ENCODE measurements at places on chromosomes 3 and 15.

- DNase-seq = no peak
Observed at GRCh38 chr3:170564664-170565063, 21.2 kb downstream of the SLC7A14 start.

DNA sequence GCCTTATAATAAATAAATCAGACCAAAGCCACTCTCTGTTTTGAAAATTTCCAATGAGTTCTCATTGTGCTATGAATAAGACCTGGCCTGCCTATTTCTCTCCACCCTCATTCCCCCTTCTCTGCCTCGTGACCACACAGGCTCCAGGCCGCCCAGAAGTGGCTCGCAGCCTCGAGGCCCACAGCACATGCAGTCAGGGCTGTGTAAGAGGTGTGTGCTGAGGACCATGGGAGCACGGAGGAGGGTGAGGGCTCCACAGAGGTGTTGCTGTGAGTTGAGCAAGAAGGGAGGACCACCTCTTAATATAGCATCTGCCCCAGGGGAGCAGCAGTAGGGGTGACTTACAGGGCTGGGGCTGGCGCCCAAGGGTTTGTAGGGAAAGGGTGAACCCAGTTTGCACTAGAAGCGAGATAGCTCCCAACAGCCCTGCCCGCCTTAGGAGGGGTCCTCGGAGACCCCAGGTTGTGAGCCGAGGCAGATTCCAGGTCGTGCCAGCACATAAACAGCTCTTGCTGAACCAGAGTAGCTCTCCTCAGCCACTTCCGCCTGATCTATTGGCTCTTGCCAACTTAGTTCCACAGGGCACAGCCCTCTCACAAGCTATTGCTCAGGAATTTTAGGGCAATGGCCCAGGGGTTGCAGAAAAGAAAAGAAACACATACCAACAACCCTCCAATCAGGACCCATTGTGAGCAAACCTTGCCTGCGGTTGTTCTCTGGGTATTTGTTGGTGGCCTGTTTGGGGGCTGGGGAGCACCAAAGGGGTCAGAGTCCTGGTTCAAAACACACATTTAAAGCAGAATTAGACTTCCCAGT, 117.7 kb downstream of the MYLK start:
- no peak for DNase-seq

GRCh38 chr15:35956056-35956455, 410.1 kb upstream of the DPH6 start:
- no peak for DNase-seq

DNA sequence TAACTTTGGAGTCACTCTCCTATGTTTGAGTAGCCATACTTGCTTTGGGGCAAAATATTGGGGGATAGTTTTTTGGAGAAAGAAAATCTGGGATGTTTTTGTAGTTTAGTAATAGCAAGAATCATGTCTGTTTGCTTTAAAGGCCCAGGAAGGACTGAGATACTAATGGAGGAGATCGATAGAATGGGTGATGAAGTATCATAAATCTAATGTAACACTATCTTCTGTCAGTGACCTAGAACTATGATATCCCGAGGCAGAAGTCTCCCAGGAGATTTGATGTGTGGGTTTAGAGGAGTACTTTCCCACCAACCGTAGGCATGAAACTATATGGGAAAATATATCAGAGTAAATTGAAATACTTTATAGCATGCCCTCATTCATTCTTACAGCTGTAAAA, 21.0 kb upstream of the NFKBIZ start:
- no peak for DNase-seq

GRCh38 chr15:41577863-41578735, 19.1 kb downstream of the TYRO3 start:
- no peak for DNase-seq

- no peak for DNase-seq
Observed at GRCh38 chr3:102258666-102259227, 176.1 kb upstream of the ZPLD1 start.

DNA sequence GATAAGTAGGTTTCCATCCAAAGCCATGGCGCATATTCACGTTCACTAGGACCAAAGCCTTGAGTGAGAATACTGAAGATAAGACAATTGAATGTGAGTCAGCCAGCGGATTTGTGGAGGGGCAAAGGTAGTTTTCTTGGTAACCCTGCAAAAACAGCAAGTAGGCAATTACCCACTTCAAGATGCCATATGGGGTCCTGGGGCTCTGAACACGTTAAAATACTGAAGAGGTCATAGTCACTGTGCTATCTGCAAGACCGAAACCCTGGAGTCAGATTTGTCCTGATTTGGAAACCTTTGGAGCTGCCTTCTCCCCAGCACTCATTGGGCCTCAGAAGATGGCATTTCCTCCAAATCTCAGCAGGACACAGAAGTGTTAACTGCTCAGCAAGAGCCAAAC, 646.9 kb upstream of the LMCD1 start:
- no peak for DNase-seq

GRCh38 chr3:41164777-41165176, 34.5 kb upstream of the CTNNB1 start:
- DNase-seq = no peak

DNA sequence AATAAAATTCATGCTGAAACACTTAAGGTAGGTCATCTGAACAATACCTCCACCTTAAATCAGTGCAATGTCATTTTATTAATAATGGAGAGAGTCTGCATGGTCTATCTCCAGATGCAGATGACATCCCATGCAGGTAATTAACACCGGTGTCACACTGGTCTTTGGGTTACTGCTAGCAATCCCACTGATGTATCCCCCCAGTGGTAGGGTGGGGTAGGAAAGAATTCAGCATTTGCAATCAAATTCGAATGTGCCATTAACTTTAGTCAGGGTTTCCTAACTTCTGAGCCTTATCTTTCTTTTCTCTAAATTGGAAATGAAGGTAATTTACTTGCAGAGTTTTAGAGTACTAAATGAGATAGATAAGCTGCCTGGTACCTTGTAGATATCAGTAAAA, 44.4 kb downstream of the KIF15 start:
- DNase-seq = no peak

- no peak for DNase-seq
Observed at GRCh38 chr3:39291903-39292329, 12.1 kb upstream of the CX3CR1 start.

GRCh38 chr3:46399557-46399956, 7.3 kb downstream of the CCR5AS start:
- DNase-seq = no peak

DNA sequence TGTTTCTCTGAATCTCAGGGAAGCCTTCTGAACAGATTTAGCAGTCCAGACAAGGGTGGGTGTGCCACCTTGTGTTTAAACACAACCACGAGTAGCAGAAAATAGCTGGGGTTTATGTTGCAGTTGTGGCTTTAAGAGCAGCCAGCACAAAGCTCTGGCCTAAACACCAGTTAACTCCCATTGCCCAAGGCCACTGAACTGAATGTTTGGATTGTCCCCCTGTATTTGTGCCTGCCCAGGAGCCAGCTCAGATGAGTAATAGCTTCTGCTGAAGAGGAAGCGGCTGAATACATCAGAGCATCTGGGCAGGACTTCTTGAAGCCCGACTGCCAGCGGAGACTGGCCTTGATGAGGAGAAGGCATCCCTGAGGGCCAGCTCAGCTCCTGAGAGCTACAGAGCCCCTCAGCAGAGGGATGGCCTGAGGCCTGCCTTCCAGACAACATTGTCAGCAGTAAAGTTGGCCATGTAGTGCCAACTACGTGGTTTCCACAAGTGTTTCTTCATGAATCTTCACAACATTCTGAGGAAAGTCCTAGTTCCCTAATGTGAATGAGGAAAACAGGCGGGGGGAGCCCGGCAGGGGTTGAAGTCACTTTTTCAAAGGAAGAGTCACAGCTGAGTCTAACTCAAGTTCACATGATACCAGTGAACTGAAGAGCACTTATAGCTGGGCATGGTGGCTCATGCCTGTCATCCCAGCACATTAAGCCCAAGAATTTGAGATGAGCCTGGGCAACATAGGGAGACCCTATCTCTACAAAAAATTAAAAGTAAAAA, 65.8 kb upstream of the ZBTB38 start:
- DNase-seq = no peak

DNA sequence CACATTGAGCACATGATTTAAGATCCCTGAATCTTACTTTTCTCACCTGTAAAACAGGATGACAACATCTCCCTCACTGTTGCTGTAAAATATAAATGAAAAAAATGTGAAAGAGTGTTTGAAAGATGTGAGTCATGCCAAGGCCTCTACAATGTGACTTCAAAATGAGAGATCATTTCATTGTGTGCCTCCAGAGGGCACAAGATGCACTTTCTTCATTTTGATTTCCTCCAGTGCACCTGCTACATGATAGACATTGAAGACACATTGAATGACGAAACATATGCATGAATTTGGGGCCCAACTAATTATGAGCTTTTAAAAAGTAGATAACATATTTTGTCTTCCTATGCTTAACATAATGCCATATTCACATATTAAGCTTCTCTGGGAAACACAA, 170.3 kb downstream of the MOBP start:
- no peak for DNase-seq

- no peak for DNase-seq
Observed at GRCh38 chr3:182092662-182093262, 381.0 kb downstream of the SOX2 start.

GRCh38 chr3:187012609-187013051, 82.3 kb downstream of the ST6GAL1 start:
- no peak for DNase-seq

DNA sequence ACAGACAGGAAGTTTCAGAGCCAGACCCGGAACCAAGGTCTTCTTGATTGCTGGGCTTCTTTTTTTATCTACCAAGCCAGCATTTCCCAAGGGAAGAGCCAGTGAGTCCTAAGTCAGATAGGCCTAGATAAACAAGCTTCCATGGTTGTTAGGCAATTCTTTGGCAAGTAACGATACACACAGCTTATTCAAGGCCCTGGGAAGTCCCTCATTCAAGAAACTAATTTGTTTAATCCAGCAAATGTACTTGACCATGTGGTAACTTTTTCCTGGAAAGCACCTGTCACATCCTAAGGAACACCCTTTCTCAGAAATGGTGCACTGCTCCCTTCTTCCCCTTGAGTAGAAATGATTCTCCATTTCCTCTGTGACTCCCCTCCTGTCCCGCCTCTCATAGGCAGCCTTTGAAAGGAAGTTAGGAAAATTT, 209.9 kb downstream of the ITPR1 start:
- DNase-seq = no peak

- no peak for DNase-seq
Observed at GRCh38 chr15:69084404-69085030, 70.0 kb downstream of the NOX5 start.
